Iris pigment epithelial cell (primary cell): ENCODE measurements at places on chromosomes 3 and 15.

- no peak for DNase-seq
Observed at GRCh38 chr3:40996382-40996781, 202.9 kb upstream of the CTNNB1 start.

- no peak for DNase-seq
Observed at GRCh38 chr15:66771351-66771650, 69.3 kb downstream of the SMAD6 start.

GRCh38 chr3:40968666-40969065, 230.6 kb upstream of the CTNNB1 start:
- no peak for DNase-seq

DNA sequence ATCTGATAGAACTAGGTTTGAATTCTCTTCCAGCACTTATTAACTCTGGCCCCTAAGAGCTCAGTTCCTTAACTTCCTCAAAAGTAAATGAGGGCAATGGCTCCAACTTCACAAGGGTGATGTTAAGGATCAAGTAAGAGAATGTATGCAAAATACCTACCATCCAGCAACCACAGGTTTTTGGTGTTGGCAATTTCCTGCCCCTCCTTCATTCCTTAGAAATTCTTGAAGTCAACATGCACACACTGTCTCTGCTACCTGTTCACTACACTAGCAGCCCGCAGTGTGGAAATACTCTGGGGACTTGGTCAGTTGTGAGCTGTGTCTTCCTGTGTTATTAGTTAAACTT, 5.0 kb downstream of the ZBED2 start:
- DNase-seq: no peak

DNA sequence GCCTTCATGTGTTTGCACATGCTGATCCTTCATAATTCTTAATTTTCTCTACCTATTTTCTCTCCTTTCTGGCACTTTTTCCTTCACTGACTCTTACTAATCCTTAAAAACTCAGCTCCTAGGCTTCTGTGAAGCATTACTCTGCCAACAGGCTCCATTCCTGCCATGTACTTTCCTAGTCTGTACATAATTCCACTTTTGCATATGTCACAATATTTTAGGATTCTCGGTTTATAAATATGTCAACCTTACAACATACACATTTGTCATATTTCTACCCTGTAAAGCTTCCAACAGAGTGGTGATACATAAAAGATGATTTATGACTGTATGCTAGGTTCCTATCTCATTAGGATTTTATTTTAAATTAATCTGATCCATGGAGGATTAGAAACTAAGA, 38.2 kb upstream of the AGTR1 start:
- no peak for DNase-seq

- no peak for DNase-seq
Observed at GRCh38 chr15:94596707-94597106, 365.3 kb downstream of the MCTP2 start.

- DNase-seq: peak; percentile 56
Observed at GRCh38 chr3:8441969-8442559, 59.6 kb upstream of the LMCD1 start.

GRCh38 chr15:97027772-97028171, 697.3 kb downstream of the NR2F2 start:
- DNase-seq: no peak

- DNase-seq: peak; percentile 69
Observed at GRCh38 chr3:74267588-74268184, 346.8 kb downstream of the CNTN3 start.
